ENCODE measurements at places on chromosomes 11 and 22.
A peak's percentile ranks its signal among the peaks of the same experiment; 100 is the strongest.

DNA sequence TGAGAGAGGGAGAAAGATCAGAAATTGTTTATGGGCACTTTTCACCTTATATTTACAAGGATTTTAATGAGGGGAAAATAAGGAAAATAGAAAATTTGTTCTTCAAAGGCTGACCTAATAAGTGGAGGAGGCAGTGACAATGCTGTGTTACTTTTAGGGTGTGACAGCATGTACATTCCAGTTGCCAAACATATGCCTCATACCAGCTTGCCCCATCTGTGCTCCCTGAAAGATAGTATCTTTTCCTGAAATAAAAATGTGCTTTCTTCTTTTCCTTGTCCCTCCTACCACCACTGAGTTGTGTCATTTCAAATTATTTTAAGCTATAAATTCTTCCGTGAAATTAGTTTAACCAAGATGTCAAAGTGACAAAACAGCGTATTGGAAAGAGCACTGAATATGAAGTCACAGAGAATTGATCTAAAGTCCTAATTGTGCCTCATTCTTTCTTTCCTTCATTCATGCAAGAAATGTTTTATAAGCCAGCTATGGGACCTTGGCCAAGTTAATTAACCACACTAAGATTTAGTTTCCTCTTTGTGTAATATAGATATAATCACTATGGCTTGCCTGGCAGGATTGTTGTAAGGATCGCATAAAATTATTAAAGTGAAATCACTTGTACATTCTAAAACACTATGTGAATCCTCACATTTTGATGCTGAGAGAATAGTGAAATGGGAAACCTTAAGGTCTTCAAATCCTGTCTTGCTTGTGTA is 1307.5 kb upstream of the TENM4 start:
- DNase-seq = no peak

DNA sequence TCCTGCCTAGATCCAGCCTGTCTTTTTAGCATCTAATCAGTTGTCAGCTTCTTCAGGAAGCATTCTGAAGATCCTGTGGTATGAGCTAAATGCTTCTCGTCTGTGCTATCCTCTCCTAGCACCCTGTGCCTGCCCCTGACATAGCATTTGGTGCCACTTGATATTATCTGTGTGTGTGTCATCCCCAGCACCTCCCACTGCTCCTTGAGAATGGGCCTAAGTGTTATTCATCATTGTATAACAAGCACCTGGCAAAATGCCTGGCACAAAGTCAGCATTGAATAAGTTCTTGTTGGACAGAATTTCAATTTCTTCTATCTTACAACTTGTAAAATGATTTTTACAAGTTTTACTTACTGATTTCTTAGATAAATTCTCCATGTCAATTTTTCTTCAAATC is 28.1 kb upstream of the OLFML1 start:
- no peak for DNase-seq

GRCh38 chr22:33747576-33748180 is 172.6 kb downstream of the LARGE1 start:
- DNase-seq = peak; percentile 6

DNA sequence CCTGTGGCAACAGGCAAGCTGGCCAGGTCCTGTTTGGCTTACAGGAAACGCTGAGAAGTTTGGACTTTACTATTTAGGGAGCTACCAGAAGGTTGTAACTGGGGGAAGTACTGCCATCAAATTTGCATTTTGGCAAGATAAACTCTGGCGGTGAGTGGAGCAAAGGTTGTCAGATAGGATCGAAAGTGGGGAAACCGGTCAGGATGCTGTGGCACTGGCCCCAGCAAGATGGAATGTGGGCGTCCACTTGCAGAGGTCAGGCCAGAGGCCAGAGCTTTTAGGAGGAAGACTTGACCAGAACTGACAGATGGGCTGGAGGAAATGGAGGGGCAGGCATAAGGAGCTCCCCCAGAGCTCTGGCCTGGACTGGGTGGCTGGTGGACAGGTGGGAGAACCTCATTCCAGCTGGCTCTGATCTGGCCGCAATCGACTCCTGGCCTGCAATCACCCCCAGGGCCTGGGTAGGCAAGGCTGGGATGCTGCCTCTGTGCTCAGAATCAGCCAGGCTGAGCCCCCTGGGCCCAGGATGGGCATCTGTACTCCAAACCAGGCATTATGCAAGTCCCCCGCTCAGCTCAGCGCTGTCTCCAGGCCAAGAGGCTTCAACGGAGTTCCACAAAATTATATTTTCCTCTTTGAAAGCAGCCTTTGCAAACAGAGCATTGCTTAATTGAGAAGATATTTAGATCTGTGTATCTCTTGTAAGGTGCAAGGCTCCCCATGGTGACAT is 178.3 kb upstream of the NECTIN1 start:
- no peak for DNase-seq

DNA sequence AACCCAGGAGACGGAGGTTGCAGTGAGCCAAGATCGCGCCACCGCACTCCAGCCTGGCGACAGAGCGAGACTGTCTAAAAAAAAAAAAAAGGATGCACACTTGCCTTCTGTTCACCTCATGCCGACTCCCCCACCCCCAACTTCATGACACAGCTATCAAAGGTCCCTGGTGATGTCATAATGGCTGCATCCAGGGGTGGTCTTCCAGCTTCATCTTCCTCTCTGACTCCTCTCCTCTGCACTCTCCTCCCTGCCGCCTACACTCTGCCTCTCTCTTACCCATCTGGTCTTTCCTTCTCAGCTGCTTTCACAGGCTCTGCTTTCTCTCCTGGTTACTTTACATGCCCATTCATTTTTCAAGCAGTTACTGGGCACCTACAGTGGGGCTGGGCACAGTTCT is 16.4 kb upstream of the KDM2A start:
- DNase-seq = no peak

DNA sequence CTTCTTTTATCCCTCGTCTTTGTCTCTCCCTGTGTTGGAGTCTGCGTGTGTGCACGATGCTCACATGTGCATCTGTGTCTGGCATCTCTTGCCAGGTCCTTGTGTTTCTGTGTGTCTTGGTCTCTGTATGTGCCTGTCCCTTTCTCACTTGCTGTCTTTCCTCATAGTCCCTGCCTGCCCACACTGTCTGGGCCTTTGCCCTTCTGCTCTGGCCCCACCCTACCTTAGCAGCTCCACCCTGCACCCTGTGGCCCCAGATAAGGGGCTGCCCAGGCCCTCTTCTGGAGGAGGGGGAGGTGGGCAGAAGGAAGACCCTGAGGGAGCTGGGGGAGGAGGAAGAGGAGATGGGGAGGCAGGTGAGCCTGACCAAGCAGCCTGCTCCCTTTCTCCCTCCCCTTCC is 2.8 kb downstream of the EHBP1L1 start:
- no peak for DNase-seq

GRCh38 chr22:30453731-30454510 is 17.9 kb downstream of the SEC14L3 start:
- DNase-seq = peak; percentile 70

DNA sequence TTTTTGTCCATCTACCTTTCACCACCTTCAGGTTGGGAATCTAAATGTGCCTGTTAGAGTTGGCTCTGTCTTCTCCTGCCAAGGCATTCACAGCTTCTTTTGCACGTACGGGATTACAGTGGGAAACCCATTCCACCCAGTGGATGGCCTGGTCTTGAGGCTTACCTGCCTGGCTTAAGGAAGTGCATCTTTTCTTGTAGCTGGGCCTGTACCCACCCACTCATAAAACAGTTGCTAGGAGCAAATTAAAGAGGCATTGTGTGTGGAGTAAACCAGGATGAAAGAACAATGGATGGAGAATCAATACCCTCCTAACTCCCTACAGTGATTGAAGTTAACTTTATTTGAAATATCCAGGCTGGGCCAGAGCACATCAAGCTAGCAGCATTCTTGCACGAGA is 71.6 kb downstream of the TEAD1 start:
- DNase-seq = no peak

GRCh38 chr22:27372969-27373670 is 428.4 kb downstream of the MN1 start:
- no peak for DNase-seq

- DNase-seq = no peak
Observed at GRCh38 chr11:124174001-124174583, 9.1 kb upstream of the OR10D3 start.

DNA sequence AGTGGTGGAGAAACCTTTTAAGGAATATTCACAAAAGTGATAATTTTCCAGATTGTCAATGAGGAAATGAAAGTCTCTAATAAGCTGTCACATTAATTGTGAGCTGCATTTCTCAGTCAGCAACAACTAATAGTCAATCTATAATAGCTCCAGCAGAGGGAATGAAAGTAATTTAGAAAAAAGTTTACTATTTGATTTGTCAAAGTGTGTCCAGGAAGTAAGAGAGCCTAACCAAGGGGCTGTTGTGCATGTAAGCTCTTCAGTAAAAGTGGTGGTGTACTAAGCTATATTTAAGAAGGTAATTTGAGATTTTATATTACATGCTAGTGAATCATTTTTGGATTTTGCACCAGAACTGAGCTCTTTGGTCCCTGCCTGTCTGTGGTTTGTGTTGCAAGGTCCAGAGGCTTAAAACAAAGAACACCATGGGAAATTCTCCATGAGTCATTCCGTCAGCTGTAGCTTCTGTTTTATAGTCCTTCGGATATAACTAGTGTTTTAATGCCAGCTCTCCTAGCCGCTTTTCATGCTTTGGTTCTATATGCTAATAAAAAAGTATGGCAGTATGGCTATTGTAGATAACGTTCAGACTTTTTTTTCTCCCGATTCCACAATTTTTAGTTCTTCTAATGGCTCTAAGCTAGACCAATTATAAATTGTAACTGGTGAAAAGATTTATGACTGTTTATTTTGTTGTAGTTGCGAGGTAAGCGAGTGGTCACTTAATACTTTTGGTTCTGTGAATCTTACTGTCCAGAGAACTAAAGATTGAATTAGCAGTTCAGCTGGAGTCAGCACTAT is 64.6 kb downstream of the ARHGEF12 start:
- no peak for DNase-seq

DNA sequence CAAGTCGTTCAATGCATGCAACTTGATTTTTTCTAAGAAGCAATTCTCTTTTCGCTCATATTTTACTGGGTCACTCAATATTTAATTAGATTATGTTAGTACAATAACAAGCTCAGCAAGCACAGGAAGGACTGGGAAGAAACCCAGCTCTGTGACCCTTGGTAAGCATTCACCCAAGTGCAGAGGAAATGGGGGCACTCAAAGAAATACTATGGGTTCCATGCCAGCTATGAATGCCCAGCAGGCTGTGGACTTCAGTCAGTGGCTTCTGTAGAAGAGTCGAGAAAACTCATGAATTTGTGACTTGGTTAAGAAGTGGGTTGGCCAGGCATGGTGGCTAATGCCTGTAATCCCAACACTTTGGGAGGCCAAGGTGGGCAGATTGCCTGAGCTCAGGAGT is 123.6 kb downstream of the GALNT18 start:
- DNase-seq = no peak

DNA sequence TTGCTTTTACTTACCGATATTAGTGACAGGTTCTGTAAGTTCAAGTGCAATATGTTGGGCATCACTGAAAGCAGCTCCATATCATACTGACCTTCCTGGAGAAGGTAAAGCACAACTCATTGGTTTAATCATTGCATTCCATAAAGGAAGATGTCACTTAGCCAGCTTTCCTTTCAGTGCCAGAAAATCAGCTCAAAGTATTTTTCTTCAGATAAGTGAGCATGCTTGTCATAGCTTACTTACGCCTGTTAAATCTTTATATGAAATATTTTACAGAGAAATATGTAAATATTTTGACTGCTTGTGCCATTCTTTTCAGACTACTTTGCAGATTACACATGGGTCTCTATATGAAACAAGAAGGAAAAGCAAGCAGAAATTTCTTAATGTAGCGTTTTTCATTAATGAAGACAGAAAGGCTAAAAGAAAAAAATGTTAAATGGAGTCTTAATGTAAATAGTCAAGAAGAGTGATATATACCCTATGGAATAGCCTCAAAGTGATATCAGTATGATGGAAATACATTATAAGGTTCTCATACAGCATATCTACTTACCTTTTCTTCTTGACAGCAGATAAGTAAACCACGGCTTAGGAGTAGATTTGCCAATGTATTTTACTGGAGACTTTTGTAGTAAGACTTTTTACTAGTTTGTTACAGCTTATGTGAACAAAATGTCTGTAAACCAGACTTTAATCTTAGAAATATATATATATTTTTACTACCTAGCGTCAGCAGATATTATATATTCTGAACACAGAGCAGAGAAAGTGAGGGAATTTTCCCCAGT is 649.7 kb downstream of the METTL15 start:
- no peak for DNase-seq

- DNase-seq = no peak
Observed at GRCh38 chr11:120707098-120707497, 195.6 kb downstream of the GRIK4 start.

DNA sequence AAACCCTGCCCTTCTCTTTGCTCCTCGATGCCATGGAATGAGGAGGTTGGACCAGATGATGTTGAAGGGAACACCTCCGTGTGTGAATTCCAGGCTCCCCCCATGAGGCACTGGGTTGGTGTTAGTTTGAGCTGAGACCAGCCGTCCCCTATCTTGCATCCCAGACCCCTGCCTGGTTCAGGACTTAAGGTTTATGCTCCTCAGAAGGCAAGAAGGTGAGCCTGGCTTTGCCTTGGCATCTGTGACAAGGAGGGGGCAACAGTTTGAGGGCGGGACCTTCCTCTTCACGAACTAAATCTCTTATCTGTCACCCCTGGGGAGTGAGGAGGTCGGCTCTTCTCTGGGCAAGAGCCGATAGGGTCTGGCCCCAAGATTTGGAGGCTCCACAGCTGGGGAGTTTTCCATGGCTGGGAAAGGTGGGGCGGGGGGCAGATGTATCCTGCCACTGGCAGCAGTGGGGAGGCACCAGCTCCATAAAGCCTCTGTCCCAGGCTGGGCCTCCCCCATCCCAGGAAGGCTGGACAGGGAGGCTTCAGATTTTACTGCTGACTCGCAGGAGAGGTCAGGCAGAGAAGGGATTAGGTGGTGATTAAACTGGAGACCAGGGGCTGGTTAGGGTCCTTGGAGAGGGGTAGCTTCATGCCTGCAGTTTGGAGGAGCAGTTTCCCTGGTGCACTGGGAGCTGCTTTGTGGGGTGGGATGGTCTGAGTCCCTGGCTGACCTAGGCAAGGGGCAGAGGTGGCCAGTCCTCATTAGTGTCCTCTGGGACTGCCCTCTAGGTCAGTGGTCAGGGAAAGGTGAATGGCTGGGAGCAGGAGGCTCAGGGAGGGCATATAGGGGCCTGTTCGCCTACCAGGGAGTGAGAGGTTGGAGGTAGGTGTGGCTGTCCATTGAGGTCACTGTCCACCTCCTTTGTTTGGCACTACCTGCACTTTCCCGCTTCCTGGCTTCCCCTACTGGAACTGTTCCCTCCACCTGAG is 1.1 kb downstream of the SEC14L2 start:
- peak; percentile 26 for DNase-seq

DNA sequence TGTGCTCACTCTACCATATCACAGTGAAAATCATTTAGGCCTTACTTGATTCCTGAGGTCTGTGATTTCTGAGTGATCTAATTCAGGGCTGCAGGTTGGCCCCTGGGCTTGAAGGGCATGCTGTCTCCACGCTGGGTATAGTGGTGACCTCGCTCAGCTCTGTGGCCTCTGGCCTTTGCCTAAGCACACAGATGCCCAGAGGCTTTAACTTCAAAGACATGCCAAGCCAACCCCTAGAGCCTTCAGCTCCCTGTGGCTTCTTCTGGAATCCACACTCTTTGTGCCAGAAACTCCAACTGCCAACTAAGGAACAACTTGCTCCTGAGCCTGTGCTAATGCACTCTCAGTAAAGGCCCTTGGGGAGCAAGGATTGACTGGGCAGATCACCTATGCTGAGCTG is 232.6 kb upstream of the MPPED2 start:
- no peak for DNase-seq
